ENCODE measurements at places on chromosomes 4 and X. TPM values are rescaled to one million over a fixed set of nuclear protein-coding genes. Genes with fewer than 3 reads are reported as not detected.

- DNase-seq: no peak
These were observed 86.8 kb downstream of the REPS2 start for GRCh38 chrX:17033225-17033624.

FOXP3 gene
- polyA plus RNA-seq: 0.19 TPM

DNA sequence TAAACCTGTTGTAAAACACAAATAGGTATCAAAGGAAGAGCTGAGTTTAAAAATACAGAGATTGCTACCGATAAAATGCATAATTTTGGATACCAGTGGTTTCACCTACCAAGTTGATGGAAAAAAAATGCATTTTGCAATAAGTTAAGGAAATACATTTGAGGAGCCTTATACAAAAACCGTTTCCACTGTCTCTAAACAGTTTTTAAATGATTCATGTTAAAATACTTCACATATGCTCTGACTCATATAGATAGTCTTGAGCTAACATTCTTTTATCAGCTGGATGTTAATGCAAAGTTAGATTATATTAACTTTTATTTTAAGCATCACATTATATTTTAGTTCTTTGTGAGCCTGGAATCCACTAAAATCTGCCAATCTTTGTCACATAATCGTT, 50.6 kb upstream of the ANKRD17 start:
- DNase-seq: no peak

CORIN gene
- polyA plus RNA-seq: 10.7 TPM

NAA11 gene
- polyA plus RNA-seq: 0.28 TPM

- no peak for DNase-seq
These were observed 47.8 kb upstream of the DDX53 start for GRCh38 chrX:22952010-22952409.

RNF150 gene
- polyA plus RNA-seq: 42.0 TPM

PABPC1L2B gene
- polyA plus RNA-seq: not detected

TLR6 gene
- 1.0 TPM for polyA plus RNA-seq

DNA sequence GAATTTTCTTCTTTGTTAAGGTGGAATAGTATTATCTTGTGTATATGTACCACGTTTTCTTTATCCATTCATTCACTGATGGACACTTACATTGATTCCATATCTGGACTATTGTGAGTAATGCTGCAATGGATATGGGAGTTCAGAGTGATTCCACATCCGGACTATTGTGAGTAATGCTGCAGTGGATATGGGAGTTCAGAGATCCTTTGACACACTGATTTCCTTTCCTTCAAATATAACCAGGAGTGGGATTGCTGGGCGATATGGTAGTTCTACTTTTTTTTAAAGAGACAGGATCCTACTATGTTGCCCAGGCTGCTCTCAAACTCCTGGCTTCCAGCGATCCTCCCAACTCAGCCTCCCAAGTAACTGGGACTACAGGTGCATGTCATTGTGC, 12.1 kb downstream of the TMEM156 start:
- no peak for DNase-seq

- no peak for DNase-seq
These were observed 363.4 kb upstream of the BOD1L1 start for GRCh38 chr4:13990596-13991589.

Data from muscle of back (tissue), 13 donors.